ENCODE measurements at places on chromosomes 4 and X.

- no peak for DNase-seq
Observed at GRCh38 chr4:121457278-121457875, 76.6 kb upstream of the QRFPR start.

DNA sequence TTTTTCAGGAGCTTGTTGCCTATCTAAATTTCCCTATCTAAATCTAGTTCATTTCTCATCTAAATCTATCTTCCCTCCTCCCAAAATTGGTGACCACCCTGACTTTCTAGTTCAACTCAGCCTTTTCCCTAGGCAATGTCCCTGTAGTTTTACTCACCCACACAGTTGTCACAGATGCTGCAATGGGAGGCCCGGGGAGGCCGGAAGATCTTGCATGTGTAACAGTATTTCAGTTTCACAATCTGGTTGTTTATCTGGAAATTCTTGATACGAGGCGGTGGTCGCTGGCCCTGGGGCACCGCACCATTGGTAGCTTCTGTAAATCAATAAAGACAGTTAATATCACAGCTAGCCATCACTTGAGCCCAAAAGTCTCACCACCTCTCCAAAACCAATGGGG, 20.2 kb downstream of the ZDHHC9 start:
- no peak for DNase-seq

DNA sequence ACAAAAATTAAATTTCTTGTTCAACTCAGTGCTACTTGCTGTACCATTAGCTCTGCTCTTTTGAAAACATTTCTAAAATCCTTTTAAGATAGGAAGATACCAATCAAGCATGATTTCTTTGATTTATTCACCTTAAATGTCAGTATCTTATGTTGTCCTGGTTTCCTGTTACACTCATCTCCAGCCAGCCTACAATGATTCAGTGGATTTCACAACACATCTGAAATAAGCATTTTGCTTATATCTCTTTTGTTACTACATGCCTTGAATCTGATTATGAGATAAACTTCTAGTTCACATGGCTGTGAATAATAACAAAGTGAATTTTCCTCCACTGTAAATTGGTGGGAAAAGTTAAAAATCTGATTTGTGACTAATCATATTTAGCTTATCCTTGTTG, 112.5 kb upstream of the BMP3 start:
- DNase-seq = no peak

GRCh38 chr4:81377191-81377590, 94.5 kb downstream of the RASGEF1B start:
- no peak for DNase-seq

- no peak for DNase-seq
Observed at GRCh38 chr4:26701786-26702227, 117.9 kb downstream of the TBC1D19 start.

- peak; percentile 42 for DNase-seq
Observed at GRCh38 chr4:74426101-74426500, 18.8 kb upstream of the AREG start.

Data from bone marrow (tissue), 2 donors.